NCI-H1417 treated with DMSO at 0.1 percent for 48 hours (cell line): ENCODE measurements at places on chromosomes 5 and 9.

GRCh38 chr9:97744710-97745708 lies 47.9 kb upstream of the XPA start:
- no peak for DNase-seq

DNA sequence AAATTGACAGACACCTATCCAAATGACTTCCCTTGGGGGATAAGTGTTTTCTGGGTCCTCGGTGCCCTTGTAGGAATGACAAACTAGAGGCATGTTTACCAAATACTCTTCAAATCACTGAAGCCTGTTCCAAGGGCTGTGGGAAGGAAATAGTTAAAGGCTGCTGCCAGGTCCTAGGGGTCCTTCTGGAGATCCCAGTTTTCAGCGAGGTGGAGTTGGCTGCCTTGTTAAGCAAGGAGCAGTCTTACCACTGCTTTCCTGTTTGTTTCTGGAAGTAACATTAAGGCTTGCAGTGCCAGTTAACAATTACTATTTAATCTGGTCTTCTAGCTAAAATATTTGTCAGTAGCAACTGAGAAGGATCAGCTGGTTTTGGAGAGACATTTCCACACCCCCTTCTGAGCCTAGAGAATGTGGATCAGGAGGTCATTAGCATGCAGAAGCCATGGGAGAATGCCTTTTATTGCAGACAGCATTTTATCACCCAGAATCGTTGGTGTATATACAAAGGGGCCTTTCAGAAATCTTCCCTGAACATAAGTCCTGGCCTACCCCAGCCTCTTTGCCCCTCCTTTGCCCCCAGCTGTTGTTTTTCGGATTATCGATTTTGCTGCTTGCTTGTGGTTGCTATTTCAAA lies 238.8 kb downstream of the DMAC1 start:
- no peak for DNase-seq

DNA sequence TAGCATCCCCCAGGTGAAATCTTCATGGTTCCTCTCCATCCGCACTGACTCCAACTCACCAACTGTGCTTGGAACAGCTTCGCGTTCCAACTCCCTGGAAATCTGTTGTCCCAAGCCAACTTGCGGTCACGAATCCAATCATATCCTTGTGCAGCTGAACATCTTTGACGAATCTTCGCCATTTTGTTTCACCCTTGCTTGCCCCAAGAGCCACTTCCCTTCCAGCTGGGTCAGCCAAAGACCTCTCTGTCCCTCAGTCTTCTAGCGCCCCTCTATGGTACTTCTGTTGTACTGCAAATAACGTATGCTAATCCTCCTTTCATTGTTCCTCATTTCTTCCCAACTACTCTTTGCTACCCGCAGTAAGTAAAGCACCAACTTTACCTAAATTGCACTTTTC lies 61.0 kb upstream of the TARS1 start:
- DNase-seq = no peak

- no peak for DNase-seq
These were observed 25.0 kb upstream of the SNX2 start for GRCh38 chr5:122749886-122750285.

DNA sequence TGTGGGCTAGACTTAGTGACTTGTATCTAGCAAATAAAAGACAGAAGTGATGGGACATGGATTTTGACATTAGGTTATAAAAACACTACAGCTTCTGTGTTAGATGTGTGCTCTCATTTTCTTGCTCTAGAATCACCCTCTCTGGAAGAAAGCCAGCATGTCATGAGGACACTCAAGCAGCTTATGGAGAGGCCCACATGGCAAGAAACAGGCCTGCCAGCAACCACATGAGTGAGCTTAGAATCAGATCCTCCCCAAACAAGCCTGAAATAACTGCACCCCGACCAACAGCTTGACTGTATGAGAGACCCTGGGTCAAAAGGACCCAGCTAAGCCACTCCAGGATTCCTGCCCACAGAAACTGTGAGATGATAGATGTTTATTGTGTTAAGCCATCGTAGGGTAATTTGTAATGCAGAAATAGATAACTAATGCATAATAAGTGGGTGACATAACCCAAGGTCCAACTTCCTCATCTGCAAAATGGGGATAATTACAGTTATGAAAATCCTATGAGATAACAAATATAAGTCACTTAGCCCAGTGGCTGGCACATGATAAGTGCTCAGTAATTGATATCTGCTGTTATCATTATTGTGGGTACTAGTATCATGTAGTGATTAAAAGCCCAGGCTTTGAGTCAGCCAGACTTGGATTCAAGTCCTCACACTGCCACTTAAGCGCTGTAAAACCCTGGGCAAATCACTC lies 86.5 kb downstream of the KLHL3 start:
- DNase-seq = no peak

- peak; percentile 32 for DNase-seq
These were observed 100.6 kb upstream of the IER5L start for GRCh38 chr9:129278391-129279237.

DNA sequence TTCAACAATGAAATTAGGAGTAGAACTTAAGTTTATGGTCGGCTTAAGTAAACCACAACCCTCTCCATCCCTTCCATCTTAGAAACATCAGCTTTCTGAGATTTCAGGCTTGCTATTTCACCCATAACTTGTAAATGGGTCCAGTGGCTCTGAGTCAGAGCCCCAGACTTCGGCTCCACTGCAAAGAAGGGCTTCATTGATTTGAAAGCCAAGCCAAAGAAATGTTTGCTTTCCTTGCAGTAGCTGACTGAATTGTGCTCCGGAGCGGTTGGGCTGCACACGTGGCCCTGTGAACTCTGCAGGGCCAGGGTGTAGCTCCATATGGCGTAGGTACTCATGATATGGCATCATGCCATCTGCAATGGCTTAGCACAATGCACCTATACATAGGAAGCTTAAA lies 57.0 kb downstream of the NREP start:
- no peak for DNase-seq

GRCh38 chr5:32357658-32358057 lies 44.9 kb upstream of the MTMR12 start:
- DNase-seq = no peak

DNA sequence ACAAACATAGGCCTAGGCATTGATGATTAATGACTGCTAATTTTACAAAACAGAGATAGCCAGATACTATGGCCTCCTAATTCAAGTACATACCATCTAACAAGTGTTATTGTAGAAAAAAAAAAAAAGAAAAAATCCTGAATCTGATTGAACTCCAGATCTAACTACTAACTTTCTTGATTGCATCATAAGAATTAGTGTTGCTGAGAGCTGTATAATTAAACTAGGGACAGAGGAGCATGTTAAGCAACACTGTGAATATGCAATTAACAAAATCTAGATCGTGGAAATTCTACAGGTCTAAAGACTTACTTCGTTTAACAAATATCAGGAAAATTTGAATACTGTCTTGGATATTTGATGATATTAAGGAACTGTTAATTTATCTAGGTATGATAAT lies 208.3 kb upstream of the ZNF608 start:
- DNase-seq = no peak

- DNase-seq = no peak
These were observed 39.0 kb upstream of the TARS1 start for GRCh38 chr5:33401482-33402390.

GRCh38 chr9:95689669-95690068 lies 172.9 kb upstream of the PTCH1 start:
- no peak for DNase-seq

GRCh38 chr9:68609901-68610415 lies 69.3 kb upstream of the TMEM252 start:
- DNase-seq = no peak

- no peak for DNase-seq
These were observed 99.9 kb downstream of the MACIR start for GRCh38 chr5:103358305-103358995.

- no peak for DNase-seq
These were observed 168.3 kb upstream of the OTULINL start for GRCh38 chr5:14413331-14413750.

- no peak for DNase-seq
These were observed 132.7 kb upstream of the IER5L start for GRCh38 chr9:129310666-129311350.

DNA sequence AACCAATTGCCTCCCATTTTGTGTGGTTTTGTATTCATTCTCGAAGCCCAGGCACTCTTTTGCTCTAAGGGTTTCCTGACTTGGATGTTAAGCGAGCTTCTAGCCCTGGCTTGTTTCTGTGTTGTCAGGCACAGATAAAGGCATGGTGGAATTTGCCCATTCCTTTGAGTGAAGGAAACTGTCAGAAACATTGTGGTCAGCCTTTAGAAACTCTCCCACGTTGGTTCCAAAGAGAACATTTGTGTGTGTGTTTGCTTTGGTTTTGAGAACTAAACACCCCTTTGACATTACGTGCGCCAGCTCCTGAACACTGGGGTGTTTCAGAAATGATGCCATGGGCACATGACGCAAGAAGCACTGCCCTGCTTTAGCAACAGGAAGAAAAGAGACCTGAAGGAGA lies 320.9 kb downstream of the NTRK2 start:
- DNase-seq = no peak

DNA sequence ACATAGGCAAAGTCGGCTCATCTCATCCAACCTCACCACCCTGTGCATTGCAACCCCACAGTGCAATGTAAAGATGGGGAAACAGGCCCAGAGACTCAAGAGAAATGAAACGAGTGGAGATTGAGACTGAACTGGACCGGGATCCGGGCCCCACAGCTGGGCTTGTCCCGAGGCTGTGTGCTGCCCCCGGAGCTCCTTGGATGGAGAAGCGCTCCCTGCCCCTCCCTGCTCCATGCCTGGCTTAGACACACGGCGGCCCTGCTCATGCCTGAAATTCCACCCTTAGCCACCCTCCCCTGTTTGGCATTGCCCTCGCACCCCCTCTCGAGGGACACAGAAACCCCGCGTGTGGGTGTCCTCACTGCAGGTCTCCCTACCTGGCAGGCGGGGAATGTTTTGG lies 27.2 kb upstream of the FCN1 start:
- DNase-seq = no peak

- no peak for DNase-seq
These were observed 33.7 kb upstream of the ITGA1 start for GRCh38 chr5:52754051-52754450.

GRCh38 chr5:80346055-80346454 lies 26.3 kb downstream of the SPZ1 start:
- no peak for DNase-seq

DNA sequence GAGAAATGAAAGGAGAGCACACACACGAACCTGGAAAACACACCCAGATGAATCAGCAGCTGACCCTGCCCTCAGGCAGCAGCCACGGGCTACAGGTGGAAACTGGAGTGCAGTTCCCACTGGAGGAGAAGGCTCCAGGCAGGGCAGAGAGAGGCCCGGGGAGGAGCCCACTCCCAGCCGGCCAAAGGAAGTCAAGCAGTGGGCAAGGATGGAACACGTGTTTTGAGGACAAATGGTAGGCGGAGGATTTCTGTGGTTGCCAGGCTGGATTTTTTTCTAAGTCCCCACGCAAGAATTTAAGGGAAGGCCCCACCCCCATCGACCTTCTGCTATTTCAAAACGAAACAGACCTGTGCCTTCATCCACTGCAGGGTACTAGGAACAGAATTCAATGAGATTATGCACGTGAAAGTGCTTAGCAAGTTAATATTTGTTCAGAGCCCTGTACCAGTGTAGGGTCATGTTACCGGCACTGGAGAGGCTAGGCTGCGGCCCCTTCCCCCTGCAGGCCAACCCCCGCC lies 6.8 kb downstream of the EPB41L4B start:
- no peak for DNase-seq

GRCh38 chr9:95211028-95211427 lies 106.5 kb downstream of the FANCC start:
- DNase-seq = no peak

GRCh38 chr5:83988293-83988685 lies 267.6 kb upstream of the HAPLN1 start:
- DNase-seq = no peak

- no peak for DNase-seq
These were observed 24.3 kb upstream of the POMT1 start for GRCh38 chr9:131478421-131478868.

- no peak for DNase-seq
These were observed 2.2 kb downstream of the GPX3 start for GRCh38 chr5:151022511-151023018.

GRCh38 chr9:87108661-87109060 lies 161.4 kb upstream of the GAS1 start:
- DNase-seq = no peak

GRCh38 chr5:29942089-29942488 lies 1251.4 kb upstream of the CDH6 start:
- no peak for DNase-seq

- DNase-seq = no peak
These were observed 162.6 kb downstream of the SMC2 start for GRCh38 chr9:104256696-104257062.

DNA sequence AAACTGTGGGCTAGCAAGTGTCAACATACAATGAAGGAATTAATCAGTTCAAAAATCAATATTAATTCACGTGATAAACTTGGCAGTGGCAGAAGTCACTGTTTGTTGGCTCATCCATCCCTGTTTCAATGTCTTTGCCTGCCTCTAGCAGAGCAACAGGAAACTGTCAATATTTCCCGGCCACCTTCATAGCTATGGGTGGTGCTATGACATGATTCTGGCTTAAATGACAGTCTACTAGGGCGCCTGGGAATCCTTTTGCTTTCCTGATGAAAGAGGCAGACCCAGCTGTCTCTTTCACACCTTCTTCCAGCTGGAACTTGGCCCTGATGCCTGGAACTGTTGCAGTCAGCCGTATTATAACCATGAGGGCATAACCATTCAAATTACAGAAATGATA lies 72.1 kb upstream of the DNAH5 start:
- DNase-seq = no peak

DNA sequence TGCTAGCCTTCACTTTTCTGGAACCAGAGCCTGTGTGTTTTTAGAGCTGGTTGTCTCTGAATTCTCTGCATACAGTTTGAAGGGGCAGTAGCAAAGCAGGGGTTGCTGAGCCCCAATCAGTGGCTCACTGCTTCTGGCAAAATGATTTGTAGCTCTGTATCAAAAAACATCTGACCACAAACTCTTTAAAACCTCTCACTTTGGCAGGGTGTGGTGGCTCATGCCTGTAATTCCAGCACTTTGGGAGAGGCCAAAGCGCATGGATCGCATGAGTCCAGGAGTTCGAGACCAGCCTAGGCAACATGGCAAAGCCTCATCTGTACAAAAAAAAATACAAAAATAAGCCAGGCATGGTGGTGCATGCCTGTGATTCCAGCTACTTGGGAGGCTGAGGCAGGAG lies 28.3 kb upstream of the APC start:
- DNase-seq = no peak

DNA sequence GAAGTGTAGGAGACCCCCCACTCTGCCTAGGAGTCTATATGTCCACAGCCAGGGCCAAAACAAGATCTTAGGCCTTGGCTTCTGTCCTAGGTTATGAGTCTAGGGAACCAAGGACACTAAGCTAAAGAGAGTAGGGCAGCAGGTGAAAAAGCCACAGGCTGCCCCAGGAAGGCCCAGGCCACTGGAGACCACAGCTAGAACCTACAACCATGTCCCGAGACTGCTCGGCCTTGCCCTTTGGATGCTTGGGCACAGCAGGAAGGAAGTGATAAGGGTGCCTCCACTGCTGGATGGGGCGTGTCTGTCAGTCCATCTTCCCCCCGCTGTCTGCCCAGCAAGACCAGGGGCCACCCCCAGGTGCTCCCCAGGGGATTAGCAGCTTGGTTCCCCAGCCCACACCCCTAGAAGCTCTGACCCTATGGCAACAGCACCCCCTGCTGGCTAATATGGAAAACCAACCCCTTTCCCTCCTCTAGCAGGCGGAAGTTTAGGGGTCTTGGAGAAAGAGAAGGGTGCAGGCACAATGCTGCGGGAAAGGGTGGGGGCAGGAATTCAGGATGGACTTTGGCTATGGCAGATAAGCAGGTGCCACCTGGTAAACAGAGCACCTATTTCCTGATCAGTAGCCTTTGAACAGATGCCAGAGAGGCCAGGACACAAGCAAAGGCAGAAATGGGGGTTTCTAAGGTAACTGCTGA lies 10.5 kb upstream of the IRF1 start:
- DNase-seq = no peak

GRCh38 chr5:145975361-145976066 lies 39.1 kb downstream of the SH3RF2 start:
- no peak for DNase-seq
